ENCODE measurements at places on chromosomes 6 and 20.
A peak's percentile ranks its signal among the peaks of the same experiment; 100 is the strongest.

DNA sequence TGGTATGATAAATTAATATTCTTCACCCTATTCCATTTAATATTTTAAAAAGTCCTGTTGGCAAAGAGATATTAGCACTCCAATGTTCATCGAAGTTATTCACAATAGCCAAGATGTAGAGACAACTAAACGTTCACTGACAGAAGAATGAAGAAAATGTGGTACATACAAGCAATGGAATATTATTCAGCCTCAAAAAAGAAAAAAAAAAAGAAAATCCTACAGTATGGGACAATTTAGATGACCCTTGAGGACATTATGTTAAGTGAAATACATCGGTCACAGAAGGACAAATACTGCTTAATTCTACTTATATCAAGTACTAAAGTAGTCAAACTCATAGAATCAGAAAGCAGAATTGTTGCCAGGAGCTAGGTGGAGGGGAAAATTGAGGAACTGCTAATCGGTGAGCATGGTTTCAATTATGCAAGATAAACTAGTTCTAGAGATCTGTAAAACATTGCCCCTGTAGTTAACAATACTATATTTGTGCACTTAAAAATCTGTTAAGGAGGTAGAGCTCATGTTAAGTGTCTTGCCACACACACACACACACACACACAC lies 4.7 kb downstream of the GCLC start:
- DNase-seq = no peak

DNA sequence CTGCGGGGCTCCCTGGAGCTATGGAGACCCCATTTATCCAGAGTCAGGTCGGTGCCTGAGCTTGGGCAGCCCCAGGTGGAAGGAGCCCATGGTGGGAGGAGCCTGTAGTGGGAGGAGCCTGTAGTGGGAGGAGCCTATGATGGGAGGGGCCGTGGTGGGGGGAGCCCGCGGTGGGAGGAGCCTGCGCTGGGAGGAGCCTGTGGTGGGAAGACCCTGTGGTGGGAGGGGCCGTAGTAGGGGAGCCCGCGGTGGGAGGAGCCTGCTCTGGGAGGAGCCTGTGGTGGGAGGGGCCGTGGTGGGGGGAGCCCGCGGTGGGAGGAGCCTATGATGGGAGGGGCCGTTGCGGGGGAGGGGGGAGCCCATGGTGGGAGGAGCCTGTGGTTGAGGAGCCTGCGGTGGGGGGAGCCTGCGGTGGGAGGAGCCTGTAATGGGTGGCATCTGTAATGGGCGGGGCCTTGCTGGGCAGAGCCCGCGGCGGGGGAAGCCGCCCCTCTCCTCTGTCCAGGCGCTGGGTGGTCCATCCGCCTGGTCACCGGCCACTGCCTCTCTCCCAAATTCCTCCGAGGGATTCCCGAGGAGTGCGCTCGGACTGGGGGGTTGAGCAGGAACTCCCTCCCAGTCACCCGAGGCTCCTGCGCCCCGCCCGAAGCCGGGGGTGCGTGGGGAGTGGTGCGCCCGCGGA lies 567 bp upstream of the FNDC11 start:
- peak; percentile 82 for DNase-seq

DNA sequence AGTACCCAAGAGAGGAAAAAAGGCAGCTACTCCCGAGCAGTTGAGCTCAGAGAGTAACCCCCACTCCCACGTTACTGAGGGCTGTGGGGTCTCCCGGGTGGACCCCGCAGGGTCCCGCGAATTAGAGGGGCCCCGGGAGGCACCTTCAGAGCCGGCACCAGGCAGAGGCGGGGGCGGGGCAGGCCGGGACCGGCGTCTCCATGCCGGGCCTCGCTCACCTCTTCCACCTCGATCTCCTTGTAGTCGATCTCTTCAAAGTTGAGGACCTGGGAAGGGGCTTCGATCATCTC lies 381 bp downstream of the MAP3K7 start:
- peak; percentile 30 for DNase-seq

GRCh38 chr6:88641178-88641903 lies 322.1 kb downstream of the RNGTT start:
- DNase-seq = no peak

GRCh38 chr6:4318321-4318720 lies 182.9 kb upstream of the ECI2 start:
- DNase-seq = no peak

- DNase-seq = no peak
These were observed 42.2 kb upstream of the FOXP4 start for GRCh38 chr6:41503827-41504465.

GRCh38 chr6:17193106-17193775 lies 87.9 kb upstream of the RBM24 start:
- DNase-seq = no peak

DNA sequence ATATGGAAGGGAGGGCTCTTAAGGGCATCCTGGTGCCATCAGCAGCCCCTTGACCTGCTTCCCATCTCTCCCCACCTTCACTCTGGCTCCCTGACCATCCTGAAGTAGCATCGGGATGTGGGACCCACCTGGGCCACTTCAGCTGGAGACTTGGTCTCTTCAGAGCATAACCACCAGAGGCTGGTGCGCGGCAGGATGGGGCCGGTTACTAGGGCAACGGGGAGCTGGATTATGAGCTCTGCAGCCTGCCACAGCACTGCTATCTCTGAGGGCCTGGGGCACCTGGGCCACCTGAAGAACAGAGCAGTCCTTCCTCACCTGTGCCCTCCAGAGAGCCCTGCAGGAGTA lies 79.7 kb downstream of the SYNJ2 start:
- DNase-seq = no peak

- no peak for DNase-seq
These were observed 22.8 kb upstream of the FAM83C start for GRCh38 chr20:35314816-35315631.

DNA sequence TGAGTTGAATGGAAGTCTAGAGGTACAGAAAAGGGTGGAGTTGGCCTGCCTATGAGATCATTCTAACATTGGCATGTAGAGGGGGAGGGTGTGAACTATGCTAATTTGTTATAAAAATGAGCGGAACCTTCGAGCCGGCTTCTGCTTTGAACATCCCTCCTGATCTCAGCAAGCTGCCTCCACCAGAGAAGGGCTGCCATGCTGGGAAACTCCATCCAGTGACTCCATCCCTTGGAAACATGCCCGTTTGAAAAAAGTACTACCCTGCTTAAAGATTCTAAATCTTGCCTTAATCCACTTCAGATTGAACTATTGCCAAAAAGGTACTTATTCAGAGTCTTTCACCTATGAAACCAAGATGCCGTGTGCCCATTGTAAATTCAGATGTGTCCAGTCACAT lies 43.6 kb upstream of the TMEM170B start:
- no peak for DNase-seq

- DNase-seq = no peak
These were observed 105.4 kb upstream of the NFATC2 start for GRCh38 chr20:51647674-51648570.

- no peak for DNase-seq
These were observed 17.4 kb upstream of the KIFC1 start for GRCh38 chr6:33373960-33374910.

GRCh38 chr20:62305149-62305764 lies 2.5 kb downstream of the ADRM1 start:
- DNase-seq = no peak
